ENCODE measurements at places on chromosomes 5 and 9.

DNA sequence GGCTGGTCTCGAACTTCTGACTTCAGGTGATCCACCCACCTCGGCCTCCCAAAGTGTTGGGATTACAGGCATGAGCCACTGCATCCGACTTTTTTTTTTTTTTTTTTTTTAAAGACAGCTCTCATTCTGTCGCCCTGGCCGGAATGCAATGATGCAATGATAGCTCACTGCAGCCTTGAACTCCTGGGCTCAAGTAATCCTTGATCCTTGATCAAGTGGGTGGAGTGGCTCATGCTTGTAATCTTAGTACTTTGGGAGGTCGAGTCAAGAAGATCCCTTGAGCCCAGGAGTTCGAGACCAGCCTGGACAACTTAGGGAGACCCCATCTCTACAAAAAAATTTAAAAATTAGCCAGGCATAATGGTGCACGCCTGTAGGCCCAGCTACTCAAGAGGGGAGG is 8.1 kb downstream of the SEC24A start:
- DNase-seq: no peak

DNA sequence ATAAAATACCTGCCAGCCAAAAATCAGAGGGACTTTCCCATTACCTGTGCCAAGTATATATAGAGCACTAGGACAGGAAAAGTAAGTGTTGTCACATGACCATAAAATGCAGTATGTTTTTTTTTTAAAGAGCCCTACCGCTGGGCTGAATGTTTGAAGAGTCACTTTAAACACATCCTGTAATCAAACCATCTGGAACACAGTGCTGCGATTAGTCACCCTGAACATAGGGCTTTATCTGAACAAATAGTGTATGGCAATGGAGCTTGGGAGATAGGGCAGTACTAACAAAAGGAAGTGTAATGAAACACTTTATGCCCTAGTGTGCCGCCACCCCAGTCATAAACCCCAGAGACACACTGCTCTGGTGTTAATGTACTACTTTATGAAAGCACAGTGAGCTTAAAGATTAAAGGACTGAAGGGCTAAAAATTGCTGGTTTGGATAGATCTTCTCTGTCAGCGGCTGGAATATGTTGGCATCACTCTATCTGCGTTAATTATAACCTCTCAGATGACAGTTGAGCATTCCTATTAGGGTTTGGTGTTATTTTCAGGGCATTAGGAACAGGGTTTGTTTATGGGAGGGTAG is 90.4 kb downstream of the ZNF608 start:
- DNase-seq: peak; percentile 98

- no peak for DNase-seq
Observed at GRCh38 chr9:625613-626012, 215.9 kb upstream of the DMRT1 start.

DNA sequence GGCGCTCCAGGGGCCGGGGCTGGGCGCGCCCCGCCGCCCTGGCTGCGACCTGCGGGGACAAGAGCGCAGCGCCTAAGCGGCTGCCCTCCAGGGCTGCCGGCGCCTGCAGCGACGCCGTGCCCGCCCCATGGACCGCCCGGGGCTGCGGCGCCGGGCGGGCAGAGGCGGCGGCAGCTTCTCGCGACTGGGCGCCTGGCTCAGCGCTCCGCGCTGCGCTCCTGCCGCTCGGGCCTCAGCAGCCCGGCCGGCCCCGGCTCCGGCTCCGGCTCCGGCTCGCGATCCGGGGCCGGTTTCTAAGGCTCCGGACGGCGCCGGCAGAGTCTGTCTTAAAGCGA is at the start of gene PITX1:
PITX1 (minus strand) TSS at position 328 of the 335 bp plus-strand sequence. CDS start 347 bp downstream, outside the sequence.
- DNase-seq: no peak

GRCh38 chr5:169106911-169107706 is 193.8 kb downstream of the SLIT3 start:
- no peak for DNase-seq

Data from NCI-H1092 treated with DMSO at 0.1 percent for 48 hours (cell line).